ENCODE measurements at places on chromosomes 1 and 21.

DNA sequence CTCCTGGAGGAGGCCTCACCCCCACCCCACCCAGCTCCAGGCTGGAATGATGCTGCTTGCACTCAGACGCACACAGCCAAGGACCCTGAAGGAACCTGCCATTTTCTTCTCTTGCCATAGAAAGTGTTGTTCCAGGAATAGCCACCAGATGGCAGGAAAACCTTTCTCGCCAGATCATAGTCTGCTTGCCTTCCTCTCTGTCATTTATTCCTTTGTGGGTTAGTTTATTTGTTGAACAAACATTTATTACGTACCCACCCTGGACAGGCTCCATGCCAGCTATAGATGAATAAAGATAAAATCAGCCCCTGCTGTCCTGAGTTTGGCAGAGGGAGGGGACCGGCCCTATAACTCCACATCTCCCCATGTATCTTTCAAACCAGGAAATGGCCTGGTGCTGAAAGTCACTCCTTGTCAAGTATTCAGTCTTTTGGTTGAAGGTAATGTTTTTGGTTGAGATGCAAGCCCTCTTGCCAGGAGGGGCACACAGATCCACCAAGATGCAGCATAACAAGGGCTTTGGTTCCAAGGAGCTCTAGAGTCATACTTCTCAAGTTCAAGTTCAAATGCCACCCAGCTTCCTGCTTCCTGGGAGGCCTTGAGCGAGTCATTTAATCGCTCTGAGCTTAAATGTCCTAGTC lies 7.0 kb upstream of the KCNC4 start:
- peak; percentile 87 for DNase-seq

DNA sequence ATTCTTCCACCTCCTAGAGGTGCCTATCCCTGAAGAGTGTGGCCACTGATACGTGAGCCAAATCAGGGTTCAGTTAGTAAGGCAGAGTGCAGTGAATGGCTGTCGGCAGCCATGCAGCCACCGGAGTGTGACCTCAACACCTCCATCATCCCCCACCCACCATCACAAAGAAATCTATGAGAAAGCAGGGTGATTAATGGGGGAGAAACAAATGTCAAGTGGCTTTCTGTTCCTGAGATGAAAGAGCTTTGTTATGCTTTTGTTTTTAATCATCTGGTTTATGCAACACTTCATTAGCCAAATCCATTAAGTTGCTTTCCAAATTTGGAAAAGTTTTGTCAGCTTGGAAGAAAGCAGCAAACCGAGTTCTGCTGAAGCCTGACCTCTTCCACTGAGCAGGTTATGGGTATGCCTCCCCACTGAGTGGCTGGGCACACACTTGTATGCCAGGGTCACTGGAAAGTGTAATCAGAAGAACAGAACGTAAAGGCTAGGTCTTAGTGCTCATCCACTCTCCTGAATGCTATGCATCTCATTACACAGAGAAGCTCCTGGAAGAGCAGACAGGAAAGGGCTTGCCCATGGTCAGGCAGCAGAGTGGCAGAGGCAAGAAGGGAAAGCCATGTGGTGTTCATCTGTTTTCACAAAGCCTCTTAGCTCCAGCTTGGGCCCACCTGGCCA lies 57.1 kb upstream of the ATP1B1 start:
- DNase-seq, result no peak

DNA sequence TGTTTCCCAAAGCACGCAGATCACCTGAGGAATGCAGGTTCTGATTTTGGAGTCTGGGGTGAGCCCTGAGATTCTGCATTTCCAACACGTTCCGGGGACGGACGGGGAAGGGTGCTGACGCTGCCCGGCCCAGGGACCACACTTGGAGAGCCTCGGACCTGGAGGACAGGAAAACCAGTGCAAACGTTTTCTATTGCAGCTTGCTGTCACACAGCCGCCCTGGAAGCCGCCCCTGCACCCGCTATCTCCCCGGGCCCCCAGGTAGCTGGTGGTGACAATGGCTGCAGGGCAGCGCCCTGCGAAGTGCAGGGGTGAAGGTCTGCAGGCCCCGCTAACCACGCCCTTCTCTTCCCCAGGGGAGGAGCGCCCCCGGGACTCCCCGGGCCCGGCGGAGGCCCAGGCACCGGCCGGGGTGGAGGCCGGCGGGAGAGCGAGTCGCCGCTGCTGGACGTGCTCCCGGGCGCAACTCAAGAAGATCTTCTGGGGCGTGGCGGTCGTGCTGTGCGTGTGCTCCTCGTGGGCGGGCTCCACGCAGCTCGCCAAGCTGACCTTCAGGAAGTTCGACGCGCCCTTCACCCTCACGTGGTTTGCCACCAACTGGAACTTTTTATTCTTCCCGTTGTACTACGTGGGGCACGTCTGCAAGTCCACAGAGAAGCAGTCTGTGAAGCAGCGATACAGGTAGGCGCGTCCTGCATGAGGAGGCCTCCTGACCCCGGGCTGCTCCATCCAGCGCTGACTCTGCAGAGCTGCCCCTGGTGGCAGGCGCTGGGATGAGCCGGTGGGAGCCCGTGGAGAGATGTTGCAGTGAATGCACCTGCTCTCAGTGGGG lies 142.0 kb upstream of the COA6 start:
- no peak for DNase-seq

- no peak for DNase-seq
Observed at GRCh38 chr1:24632832-24633175, 10.3 kb upstream of the SRRM1 start.

GRCh38 chr1:40977716-40978115 lies 1.8 kb upstream of the CTPS1 start:
- DNase-seq, result peak; percentile 15

DNA sequence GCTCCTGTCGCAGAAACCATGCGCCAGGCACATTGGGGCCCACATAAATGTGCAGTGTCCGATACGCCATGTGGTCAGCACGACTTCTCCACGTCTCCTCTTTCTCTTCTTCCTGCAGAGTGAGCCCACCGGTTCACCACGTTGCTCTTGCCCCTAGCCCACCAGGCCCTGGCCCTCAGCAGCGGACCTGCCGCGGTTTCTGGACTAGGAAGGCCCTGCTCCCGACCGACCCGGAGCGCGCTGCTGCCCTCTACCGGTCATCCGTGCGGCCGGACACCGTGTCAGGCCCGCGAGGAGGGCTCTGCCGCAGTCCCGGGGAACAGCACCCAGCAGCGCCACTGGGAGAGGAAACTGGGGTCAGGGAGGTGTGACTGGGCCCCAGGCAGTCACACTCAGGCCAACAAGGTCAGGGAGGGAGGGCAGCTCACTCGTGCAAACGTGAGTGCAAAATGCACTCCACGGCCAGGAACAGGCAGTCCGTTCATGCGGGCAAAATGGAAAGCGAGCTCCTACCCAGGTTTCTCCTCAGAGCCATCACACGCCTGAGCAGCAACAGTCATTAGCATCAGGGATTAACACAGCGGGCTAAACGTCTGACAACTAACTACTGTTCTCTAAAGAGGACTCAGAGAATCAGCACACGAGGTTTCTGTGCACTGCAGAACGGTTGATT lies 13.7 kb downstream of the TLR5 start:
- DNase-seq, result peak; percentile 60

DNA sequence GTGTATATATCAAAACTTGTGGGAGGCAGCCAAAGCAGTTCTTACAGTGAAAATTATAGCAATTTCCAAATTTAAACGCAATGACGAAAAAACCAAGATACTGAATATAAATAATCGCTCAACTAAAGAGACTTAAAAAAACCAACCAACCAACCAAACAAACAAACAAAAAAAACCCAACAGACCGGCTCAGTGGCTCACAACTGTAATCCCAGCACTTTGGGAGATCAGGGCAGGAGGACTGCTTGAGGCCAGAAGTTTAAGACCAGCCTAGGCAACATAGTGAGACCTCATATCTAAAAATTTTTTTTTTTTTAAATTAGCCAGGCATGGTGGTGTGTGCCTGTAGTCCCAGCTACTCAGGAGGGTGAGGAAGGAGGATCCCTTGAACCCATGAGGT lies 23.4 kb downstream of the RPL5 start:
- DNase-seq, result no peak

DNA sequence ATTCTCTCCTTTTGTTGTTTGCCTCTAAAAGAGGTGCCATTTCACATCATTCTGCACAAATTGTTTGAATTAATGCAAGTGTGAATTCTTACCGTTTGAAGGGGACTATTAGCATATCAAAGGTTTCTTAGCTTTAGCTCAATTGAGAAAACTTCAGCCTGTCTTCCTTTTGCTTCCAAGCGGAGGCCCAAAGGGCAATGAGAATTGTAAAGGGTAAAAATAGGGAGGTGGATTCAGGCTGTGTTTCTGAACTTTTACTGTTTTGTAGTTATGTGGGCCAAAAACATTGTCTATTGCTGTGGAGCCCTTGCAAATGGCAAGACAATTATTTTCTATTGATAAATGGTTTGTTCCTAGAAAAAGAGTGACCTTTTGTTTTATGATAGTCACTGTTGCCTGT lies 3.6 kb downstream of the ADGRL2 start:
- DNase-seq, result no peak

GRCh38 chr1:184878002-184878401 lies 96.3 kb downstream of the NIBAN1 start:
- no peak for DNase-seq

- DNase-seq, result no peak
Observed at GRCh38 chr1:39394598-39394997, 96.8 kb upstream of the BMP8A start.

DNA sequence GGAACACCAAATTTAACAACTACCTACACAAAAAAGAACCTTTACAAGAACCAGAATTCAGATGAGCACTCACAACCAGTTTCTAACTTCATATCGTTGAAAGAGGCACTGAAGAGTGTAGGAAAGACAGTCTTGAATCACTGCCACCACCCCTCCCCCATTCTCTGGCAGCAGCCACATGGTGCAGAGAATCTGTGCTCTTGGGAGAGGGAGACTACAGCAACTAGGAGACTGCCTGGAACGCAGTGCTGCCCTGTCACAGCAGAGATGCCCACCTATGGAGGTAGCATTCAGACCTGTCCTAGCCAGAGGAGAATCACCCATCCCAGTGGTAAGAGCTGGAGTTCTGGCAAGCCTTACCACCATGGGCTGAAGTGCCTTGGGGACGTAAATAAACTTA lies 7.3 kb downstream of the CCN1 start:
- DNase-seq, result no peak

GRCh38 chr1:41434306-41434705 lies 50.2 kb downstream of the EDN2 start:
- no peak for DNase-seq

DNA sequence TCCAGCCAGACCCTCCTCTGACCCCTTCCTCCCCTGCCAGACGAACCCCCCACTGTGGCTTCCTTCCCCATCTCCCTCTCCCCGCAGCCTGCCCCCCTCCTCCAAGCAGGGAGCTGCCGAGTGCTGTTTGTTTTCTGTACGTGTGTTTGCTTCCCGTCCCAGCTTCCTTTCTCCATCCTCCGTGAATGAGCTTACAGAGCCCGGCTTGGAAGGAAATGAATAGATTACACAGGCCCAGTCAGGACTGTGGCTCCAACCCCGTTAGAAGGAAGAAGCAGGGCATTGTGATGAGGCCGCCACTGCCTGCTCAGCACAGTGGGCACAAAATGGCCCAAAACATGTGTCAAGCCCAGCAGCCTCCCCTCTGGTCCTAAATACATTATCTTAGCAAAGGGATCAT lies 123.2 kb downstream of the IGSF21 start:
- no peak for DNase-seq

DNA sequence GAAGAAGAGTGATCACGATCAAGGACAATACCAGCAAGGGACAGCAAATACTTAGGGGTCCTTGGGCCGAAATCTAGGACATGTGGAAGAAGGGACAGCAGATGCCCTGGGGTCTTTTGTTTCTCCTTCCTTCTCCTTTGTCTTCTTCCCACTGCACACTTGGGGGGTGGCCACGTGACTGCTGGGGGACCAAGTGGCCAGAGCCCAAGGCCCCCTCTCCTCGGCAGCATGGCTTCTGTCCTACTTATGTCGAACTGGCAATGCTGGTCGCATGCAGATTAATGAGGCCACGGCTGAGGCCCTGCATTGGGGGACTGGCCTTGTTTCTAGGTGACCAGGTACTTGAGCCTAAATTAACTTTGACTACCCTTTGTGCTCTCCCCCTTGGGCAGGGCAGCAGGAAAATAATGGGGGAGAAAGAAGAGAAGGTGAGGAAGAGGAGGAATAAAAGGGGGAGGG lies 83.0 kb downstream of the GRIK3 start:
- DNase-seq, result no peak

DNA sequence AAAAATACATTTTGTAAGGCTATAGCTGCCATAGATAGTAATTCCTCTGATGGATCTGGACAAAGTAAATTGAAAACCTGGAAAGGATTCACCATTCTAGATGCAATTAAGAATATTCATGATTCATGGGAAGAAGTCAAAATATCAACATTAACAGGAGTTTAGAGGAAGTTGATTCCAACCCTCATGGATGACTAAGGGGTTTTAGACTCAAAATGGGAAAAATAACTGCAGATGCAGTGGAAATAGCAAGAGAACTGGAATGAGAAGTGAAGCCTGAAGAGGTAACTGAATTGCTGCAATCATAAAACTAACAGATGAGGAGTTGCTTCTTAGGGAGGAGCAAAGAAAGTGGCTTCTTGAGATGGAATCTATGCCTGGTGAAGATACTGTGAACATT lies 230.8 kb downstream of the KCTD3 start:
- no peak for DNase-seq

GRCh38 chr1:177947623-177948022 lies 22.2 kb downstream of the SEC16B start:
- no peak for DNase-seq

GRCh38 chr1:25993197-25993951 lies 4.5 kb downstream of the PAFAH2 start:
- DNase-seq, result no peak

- no peak for DNase-seq
Observed at GRCh38 chr21:44514746-44515358, 25.1 kb downstream of the KRTAP10-1 start.

DNA sequence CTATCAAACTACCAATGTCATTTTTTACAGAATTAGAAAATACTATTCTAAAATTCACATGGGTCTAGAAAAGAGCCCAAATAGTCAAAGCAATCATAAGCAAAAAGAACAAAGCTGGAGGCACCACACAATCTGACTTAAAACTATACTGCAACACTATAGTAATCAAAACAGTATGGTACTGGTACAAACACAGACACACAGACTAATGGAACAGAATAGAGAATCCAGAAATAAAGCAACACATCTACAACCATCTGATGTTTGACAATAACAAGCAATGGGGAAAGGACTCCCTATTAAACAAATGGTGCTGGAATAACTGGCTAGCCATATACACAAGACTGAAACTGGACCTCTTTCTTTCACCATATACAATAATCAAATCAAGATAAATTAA lies 39.8 kb downstream of the CD53 start:
- DNase-seq, result no peak

GRCh38 chr1:228036701-228037231 lies 30.0 kb downstream of the WNT3A start:
- no peak for DNase-seq

- DNase-seq, result no peak
Observed at GRCh38 chr1:38097284-38097898, 50.8 kb upstream of the POU3F1 start.

All from adipocyte (in vitro differentiated cells).